ENCODE measurements at places on chromosomes 6 and 20. TPM values are rescaled to one million over a fixed set of nuclear protein-coding genes. Genes with fewer than 3 reads are reported as not detected.

DNA sequence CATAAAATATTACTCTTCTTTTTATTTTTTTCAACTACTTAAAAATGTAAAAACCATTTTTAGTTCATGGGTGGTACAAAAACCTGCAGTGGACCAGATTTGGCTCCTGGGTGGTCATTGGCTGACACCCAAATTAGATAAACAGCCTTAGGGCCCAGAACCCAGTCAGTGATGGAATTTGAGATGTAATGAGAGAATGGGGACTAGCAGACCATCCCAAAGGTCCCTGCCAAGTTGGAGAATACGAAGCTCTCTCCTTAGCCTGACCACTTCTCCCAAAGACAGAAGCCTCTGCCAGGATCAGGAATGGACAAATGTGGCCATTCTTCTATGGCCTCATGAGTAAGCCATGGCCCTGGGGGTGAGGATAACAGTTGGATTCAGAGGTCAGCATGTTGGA lies 194.7 kb downstream of the NFATC2 start:
- no peak for DNase-seq

MAK gene
- total RNA-seq: 1.3 TPM

SLC13A3 gene
- total RNA-seq: 3.5 TPM

DNA sequence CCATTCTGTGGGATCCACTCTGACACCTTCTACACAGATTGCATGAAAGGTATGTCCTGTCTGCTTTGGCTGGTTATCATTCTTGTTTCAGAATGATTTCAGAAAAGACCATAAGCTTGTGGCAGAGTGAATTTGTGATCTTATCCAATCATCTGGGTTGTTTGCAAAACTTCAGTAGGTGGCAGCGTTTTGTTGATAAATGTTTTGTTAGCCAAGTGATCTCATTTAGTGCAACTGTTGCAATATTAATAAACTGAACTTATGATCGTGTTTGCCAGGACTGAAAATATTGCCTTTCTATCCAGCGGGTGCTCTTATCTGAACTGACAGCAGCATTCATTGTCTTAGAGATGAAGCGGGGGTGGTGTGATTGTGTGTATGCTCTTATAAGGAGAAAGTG lies 613.2 kb upstream of the NOX3 start:
- no peak for DNase-seq

- no peak for DNase-seq
Measured at GRCh38 chr6:81564470-81565068, 187.9 kb downstream of the TENT5A start.

DNA sequence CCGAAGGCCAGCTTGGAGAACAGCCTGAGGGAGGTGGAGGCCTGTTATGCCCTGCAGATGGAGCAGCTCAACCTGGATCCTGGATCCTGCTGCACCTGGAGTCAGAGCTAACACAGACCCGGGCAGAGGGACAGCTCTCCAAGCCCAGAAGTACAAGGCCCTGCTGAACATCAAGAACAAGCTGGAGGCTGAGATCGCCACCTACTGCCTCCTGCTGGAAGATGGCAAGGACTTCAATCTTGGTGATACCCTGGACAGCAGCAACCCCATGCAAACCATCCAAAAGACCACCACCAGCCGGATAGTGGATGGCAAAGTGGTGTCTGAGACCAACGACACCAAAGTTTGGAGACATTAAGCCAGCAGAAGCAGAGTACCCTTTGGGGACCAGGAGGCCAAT lies 223.5 kb upstream of the ID4 start:
- no peak for DNase-seq

GRCh38 chr20:59299945-59300332 lies 472 bp upstream of the EDN3 start:
- no peak for DNase-seq
